Glomerular endothelial cell (primary cell): ENCODE measurements at places on chromosomes 7 and 10. TPM values are rescaled to one million over a fixed set of nuclear protein-coding genes. Genes with fewer than 3 reads are reported as not detected.

The TMEM213 gene
- not detected in 2 replicates for total RNA-seq

The TMEM229A gene
- total RNA-seq, result not detected in 2 replicates

The MSS51 gene
- 1.3 and 2.4 TPM in 2 replicates for total RNA-seq

The C10orf62 gene
- total RNA-seq, result not detected in 2 replicates

The FAM25G gene
- not detected in 2 replicates for total RNA-seq
